ENCODE measurements at places on chromosomes 2 and 18.

GRCh38 chr2:74498500-74499266, 720 bp downstream of the LBX2 start:
- peak; percentile 65 for DNase-seq

- no peak for DNase-seq
These were observed 60.0 kb downstream of the SNORC start for GRCh38 chr2:232930059-232930400.

GRCh38 chr2:12910431-12910830, 193.7 kb downstream of the TRIB2 start:
- no peak for DNase-seq

DNA sequence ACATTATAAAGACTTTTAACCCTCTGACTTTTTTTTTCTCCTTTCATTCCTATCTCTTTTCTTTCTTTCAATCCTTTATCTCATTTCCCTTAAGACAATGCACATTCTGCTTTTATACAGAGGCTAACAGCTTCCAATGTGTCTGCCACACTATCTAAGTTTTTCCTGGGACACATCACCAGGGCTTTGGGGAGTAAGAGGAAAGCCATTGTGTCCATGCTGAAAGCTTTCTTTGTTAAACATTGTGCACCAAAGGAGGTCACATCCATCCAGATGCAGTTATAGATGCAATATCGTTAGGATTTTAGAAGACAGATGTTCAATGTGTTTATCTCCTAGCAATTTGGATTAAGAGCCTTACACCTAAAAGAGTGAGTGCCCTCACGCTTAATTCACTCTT, 534.1 kb downstream of the CNTNAP5 start:
- no peak for DNase-seq

DNA sequence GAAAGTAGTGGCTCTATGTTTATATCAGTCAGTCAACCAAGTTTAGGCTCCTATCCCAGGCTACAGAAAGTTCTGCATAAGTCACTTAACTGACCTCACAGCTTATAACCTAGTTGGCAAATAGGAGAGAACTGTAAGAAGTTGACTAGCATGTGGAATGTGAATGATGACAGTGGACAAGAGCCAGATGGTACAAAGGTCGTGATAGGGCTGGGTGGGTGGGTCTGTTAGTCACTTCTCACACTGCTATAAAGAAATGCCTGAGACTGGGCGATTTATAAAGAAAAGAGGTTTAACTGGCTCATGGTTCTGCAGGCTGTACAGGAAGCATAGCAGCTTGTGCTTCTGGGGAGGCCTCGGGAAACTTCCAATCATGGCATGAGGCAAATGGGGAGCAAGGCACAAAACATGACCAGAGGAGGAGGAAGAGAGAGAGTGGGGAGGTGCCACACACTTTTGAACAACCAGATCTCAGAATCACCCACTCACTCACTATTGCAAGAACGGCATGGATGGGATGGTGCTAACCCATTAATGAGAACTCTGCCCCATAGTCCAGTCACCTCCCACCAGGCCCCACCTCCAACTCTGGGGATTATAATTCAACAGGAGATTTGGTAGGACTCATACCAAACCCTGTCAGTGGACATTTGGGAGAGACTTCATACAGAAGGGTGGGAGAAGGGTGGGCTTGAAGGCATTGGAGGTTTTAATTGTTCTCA, 68.8 kb downstream of the LTBP1 start:
- peak; percentile 71 for DNase-seq

DNA sequence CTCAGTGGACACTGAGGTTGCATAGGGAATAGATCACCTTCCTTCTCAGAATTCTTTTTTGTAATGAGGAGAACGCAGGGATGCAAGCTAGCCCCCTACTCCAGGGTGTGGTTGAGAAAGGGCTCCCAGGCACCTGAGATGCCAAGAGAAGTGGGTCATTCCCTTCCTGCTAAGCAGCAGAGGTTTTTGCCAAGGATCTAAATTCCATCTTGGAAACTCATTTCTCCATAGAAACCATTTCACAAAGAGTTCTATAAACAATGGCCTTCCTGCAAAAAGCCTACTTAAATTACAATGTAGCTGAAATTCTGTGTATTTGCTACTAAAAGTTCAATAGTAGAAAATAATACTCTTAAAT, 3.7 kb upstream of the PPP3R1 start:
- peak; percentile 75 for DNase-seq

DNA sequence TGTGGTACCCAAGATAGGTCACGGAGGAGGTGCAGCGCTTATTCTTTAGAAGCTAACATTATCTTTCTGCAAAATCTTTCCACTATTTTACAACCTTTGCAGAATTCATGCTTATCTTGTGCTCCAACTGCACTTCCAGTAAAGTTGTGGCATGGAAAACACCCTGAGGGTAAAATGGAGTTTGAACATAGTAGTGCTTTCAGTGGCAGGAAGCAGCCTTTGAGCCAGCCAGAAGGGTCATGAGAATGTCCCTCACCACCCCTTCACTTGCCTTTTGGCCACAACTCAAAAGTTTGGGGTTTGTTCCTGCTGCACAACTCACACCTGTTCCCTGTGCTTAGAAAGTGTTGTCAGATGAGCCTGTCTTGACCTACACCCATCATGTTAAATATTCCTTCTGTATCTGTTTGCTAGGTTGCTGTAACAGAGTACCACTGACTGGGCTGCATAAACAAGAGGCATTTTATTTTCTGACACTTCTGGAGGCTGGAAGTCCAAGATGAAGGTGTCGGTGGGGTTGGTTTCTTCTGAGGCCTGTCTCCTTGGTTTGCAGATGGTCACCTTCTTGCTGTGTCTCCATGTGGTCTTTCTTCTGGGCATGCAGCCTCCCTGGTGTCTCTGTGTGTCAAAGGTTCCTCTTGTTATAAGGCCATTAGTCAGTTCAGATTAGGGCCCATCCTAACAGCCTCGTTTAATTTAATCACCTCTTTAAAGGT, 194.1 kb downstream of the SMAD7 start:
- peak; percentile 89 for DNase-seq

DNA sequence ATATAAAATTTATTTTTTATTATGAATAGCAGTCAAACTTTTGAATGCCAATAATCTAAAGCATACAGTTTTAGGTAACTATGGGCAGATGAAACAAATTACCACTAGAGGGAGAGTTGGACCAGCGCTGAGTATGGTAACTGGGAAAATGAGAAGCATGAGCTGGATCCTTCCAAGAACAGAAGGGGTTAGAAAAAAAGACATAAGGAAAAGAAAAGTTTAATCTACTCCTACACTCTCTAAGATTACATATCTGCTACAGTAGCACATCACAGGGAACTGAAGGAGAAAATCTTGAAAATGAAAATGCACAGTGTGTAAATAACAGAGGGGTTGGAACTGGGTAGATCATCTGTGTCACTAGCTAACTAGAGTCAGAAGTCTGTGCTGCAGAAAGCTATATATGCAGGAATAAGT, 15.5 kb downstream of the REG3G start:
- peak; percentile 2 for DNase-seq

- DNase-seq: no peak
These were observed 21.4 kb upstream of the SPTBN1 start for GRCh38 chr2:54434711-54435110.

- peak; percentile 63 for DNase-seq
These were observed 210.6 kb downstream of the IKZF2 start for GRCh38 chr2:212940816-212941215.

DNA sequence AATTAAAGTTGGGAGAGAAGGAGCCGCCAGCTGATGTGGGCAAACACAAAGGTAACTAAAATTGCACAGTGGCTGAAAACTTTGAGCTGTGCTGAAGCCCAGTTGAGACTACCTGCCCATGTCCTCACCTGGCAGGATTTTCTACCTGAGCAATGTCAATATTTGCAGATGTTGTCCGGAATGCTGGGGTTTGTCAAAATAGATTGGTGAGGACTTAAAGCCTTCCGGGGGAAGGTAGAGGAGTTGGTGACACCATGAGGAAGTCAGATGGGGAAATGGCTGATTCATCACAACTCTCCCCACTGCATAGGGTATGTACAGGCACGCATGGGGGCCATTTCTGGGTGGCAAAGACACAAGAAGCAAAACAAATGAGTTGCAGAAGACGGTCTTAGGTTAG, 114.9 kb downstream of the ALK start:
- no peak for DNase-seq

GRCh38 chr2:144776766-144777165, 256.8 kb upstream of the ZEB2 start:
- no peak for DNase-seq

- no peak for DNase-seq
These were observed 147.8 kb downstream of the WDSUB1 start for GRCh38 chr2:159138642-159139182.

- DNase-seq: no peak
These were observed 212.1 kb downstream of the LDLRAD4 start for GRCh38 chr18:13430663-13431062.

- no peak for DNase-seq
These were observed 50.0 kb downstream of the ASAP2 start for GRCh38 chr2:9256570-9257043.

DNA sequence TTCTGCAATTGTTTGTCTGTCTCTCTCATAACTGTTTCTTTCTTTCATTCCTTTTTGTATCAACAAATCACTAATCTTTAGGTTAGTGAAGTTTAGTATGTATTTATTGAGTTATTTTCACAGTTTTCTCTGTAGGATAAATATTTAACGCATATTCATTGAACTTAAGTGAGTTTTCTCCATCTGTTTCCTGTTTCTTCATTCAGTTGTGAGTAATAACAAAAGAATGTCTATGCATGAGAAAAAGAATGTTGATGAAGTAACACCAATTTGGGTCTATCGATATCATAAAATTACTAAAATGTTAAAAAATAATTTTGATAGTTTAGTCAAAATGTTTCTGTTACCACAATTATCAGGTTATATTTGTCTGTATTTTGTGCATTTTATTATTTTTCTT, 948.0 kb downstream of the DSC3 start:
- DNase-seq: no peak

GRCh38 chr2:181446985-181447384, 10.2 kb upstream of the ITGA4 start:
- DNase-seq: no peak

DNA sequence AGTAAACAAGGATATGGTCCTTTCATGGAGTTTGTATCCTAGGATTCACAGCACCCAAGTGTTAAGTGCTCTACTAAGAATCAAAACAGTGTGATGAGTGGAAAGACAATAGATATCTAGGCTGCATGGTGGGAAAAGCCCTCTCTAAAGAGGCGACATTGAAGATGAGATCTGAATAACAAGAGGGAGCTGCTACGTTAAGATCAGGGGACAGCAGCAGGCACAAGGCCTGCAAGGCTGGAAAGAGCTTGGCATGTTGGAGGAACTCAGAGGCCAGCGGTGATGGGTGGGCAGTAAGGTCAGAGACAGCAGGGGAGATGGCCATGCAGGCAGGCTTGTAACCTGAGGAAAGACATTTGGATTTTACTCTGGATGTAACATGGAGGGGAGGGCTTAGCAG, 177.5 kb downstream of the GFPT1 start:
- DNase-seq: no peak

DNA sequence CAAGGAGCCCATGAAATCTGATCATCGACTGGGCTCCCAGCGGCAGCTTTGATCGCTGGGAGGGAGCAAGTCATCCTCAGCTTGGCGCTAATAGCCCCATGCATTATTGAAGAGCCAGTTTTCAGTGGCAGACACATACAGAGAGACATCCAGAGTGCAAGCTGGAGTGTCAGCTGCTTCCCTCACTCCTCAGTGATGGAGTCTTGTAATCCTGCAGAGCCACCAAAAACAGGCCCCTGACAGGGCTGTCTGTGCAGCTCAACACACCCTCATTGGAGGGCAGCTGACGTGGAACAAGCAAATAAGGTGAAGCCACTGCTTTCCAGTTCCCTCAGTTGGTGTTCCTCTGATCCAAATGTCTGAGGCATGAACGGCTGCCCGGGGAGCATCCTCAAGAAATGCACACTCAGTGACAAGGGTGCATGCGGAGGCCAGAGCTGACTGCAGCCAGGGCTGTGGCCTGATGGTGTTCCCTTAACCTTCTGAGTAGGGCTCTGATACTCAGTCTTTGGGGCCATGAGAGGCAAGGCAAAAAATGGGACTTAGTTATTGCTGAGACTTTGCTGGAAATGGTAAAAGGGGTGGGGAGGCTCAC, 97.4 kb downstream of the RHOB start:
- no peak for DNase-seq

DNA sequence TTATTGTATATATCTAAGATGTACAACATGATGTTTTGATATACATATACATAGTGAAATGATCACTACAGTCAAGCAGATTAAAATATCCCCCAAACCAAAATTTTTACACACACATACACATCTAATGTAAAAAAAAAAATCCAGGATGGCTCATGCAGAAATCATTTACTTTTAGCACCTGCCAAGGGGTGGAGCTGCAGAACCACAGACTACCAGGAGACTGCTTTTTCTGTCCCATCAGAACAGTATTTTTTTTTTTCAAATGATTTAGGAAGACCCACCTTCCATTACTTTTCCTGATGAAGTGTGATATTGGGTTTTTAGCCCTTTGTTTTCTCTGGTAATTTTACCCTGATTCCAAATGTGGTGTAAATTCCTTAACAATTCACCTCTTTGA, 61.9 kb downstream of the AQP4 start:
- peak; percentile 1 for DNase-seq

DNA sequence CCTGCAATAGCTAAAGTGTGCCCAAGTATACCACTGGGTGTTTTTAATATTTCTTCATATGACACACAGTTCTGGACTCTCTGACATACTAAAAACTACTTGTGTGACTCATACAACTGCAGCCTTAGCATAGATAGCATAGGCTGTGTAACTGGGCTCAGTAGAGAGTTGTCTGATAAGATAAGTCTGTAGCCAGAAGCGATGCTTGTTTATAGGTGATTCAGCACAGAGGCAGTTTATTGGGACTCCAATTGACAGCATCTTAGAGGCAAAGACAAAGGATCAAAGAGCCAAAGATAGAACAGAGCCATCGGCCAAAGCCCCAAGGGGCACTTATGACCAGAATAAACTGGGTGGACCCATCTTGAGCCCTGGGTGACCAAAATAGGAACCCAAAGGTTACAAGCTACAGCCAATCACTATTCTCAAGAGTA, 42.3 kb downstream of the AAK1 start:
- DNase-seq: peak; percentile 92

DNA sequence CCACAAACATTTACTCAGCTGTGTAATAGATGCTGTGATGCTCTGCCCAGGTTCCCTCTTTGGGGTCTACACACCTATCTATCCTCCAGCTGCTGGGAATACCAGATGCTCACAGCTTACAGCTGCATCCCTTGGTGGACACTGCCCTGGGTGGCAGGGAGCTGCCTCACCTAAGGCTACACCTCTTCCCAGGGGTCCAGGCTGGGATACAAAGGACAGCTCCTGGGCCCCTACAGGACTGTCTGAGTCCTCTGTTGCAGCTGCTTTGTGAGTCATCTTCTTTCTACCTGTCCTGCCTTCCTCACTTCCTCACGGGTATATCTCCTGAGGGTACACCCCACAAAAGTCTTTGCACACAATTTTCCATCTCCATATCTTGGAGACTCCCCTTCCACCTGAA, 27.6 kb downstream of the THNSL2 start:
- DNase-seq: no peak

DNA sequence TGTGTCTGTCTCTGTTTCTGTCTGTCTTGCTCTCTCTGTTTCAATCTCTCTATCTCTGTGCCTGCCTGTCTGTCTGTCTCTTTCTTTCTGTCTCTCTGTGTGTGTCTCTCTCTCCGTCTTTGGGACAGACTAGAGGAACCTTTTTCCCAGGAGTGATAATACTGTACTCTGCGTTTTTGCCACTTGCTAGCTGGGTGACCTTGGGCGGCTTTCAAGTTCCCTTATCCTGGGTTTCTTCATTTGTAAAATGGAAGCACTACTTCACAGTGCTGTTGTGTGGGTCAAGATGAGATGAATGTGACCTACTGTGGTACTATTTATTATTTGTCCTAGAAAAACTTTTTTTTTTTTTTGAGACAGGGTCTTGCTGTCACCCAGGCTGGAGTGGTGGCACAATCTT, 42.4 kb downstream of the HPCAL1 start:
- no peak for DNase-seq

GRCh38 chr18:28189400-28190239, 12.7 kb upstream of the CDH2 start:
- peak; percentile 49 for DNase-seq

Measured in M059J (cell line).